Femur (tissue), 1 donor: ENCODE measurements at places on chromosomes 2 and 18.

GRCh38 chr2:26337298-26337697 lies 8.6 kb upstream of the SELENOI start:
- DNase-seq: no peak

DNA sequence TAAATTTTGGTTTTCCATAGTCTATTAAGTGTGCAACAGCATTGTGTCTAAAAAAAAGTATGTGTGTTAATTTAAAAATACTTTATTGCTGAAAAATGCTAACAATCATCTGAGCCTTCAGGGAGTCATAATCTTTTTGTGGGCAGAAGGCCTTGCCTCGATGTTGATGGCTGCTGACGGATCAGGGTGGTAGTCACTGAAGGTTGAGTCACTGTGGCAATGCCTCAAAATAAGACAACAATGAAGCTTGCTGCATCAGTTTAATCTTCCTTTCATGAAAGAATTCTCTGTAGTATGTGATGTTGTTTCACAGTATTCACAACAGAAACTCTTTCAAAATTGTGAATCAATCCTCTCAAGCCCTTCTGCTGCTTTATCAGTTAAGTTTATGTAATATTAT lies 31.3 kb downstream of the HDHD2 start:
- DNase-seq: no peak

DNA sequence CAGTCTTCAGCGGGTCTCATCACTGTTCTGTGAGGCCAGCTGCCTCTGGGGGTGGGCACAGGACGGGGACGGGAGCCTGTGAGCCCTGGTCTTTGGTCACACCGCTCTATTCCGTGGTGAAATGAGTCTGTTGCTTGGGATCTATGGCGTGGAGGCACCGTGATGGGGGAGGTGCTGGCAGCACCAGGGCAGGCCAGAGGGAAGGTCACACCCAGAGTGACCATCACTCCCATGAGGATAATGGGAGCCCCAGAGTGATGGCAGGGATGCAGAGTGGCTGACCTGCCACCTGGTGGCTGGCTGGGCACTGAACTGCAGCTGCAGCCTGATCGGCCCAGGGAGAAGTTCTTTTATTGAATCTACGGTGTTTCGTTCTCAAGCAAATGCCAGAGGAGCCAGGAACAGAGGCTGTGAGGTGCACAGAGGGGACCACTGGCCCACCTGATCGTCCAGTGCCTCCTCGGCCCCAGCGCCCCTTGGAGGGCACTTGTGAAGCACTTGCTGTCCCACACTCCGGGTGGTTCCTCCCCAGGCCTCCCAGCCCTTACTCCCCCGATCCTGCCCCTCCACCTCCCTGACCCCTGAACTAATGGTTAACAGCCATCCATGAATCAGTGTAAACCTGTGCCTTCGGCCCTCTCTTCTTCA lies 17.9 kb downstream of the KCNIP3 start:
- DNase-seq: no peak

- DNase-seq: no peak
Observed at GRCh38 chr2:187873132-187873531, 318.9 kb upstream of the TFPI start.

GRCh38 chr18:60880184-60880583 lies 453.0 kb upstream of the CDH20 start:
- no peak for DNase-seq

DNA sequence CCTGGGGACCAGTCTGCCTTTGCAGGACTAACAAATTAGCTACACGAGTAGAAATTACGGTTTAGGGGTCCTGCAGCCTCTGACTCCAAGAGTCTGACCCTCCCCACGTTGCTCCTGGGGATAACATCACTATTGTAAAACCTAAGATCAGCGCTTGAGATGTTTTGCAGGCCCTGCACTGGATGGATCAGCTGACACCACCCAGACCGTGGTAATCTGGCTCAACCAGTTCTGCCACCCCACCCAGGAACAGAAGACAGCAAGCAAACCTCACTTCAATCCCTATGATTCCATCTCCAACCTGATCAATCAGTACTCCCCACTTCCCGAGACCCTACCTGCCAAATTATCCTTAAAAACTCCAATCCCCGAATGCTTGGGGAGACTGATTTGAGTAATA lies 31.7 kb downstream of the NGEF start:
- no peak for DNase-seq

DNA sequence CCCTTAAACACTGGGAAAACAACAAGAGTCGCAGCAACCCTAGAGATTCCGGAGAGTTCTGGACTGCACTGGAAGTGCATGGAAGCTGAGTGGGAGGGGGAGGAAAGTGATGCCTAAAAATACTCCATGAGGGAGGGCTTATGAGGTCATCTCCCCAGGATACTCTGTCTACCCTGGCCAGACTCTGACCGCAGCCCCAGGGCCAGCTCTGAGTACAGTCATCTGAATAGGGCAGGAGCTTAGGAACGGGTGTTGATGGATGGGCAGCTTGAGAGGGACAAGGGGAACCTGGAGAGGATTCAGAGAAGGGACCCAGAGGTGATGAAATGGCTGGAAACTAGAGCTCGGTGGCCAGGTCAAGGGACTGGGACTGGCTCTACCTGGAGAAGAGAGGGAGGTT lies 79.3 kb upstream of the IGFBP5 start:
- DNase-seq: peak; percentile 64

- peak; percentile 89 for DNase-seq
Observed at GRCh38 chr2:42974721-42975717, 182.6 kb upstream of the HAAO start.

DNA sequence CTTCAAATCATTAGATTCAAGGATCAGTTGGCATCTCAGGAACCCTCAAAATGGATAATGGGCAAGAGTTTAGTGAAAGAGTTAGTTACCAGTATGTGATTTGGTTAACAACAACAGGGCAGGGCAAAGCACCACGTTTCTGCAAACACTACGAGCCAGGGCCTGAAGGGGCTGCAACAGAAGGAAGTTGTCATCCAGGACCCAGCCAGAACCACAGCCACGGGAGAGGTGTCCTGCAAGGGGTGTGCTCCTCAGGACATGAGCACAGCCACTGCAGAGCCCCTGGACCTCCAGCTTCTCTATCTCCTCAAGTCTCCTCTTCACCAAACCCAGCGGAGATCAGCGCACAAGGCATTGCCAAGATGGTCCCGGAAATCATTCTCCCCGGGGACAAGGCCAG lies 173.3 kb upstream of the PIEZO2 start:
- DNase-seq: no peak

DNA sequence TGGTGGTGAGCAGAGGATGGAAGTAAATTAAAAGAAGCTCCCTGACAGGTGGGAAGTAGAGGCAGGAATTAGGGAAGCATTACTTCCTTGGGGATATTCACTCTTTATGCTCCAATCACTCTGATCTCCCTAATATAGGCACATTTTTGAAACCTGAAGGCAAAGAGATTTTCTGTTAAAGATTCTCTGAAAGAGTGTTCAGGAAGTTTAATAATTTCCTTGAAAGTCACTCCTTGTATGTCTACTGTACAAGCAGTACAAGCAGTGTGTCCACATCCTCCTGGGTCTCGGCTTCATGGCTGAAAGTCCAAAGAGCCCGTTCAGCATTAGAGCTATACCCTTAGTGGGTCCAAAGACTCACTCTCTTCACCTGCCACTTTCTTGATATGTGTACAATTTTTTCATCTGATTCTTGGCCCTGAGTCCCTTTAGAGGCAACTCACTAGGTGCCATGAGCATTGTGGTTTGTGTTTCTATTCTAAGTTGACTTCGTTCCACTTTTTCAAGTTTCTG lies 60.2 kb downstream of the AAK1 start:
- DNase-seq: no peak

GRCh38 chr18:63676526-63677323 lies 15.0 kb upstream of the SERPINB3 start:
- no peak for DNase-seq

DNA sequence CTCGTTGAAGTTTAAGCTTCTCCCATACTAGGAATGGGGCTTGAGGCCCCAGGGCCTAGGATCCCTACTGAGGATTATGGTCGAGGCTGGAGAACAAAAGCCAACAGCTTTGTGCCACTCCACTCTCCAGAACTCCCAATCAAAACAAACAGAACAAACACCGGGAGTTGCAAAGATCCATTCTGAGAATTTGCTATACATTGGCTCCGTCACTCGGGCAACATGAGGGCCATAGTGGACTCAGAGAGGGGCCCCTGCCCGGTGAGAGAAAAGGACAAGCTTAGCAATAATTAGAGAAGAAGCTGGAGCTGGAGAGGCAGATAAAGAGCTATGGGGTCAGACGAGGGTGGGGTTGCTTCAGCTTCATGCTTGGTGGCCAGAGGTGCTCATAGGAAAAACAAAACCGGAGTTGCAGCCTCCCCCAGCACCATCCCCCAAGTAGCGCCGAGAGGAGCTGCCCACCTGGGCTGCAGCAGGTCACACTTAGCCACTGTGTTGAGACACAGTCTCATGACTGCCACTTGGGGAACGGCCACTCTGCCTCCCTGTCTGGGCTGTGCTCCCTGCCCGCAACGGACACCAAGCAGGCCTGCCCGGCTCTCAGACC lies 142.3 kb upstream of the HAAO start:
- DNase-seq: peak; percentile 11

- no peak for DNase-seq
Observed at GRCh38 chr2:207226671-207227061, 60.9 kb upstream of the KLF7 start.

GRCh38 chr2:209348433-209348832 lies 75.4 kb upstream of the MAP2 start:
- DNase-seq: no peak

DNA sequence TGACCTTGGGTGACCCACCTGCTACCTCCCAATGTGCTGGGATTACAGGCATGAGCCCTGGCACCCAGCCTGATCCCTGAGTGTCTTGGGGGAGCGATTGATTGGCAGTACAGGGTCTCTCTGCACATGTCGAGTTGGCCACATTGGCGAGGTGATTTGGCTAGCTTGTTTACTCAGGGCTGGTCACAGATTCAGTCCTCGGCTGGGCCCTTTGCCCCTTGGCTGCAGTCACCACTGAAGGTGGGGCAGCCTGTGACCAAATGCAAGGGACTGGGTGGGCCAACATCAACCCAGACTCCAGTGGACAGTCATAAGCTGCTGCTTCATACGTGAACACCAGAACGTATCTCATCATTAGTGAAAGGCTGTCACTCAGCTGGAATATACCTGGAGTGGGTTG lies 114.9 kb downstream of the ZNF532 start:
- no peak for DNase-seq

- DNase-seq: no peak
Observed at GRCh38 chr2:6881046-6881445, 3.5 kb downstream of the RSAD2 start.

DNA sequence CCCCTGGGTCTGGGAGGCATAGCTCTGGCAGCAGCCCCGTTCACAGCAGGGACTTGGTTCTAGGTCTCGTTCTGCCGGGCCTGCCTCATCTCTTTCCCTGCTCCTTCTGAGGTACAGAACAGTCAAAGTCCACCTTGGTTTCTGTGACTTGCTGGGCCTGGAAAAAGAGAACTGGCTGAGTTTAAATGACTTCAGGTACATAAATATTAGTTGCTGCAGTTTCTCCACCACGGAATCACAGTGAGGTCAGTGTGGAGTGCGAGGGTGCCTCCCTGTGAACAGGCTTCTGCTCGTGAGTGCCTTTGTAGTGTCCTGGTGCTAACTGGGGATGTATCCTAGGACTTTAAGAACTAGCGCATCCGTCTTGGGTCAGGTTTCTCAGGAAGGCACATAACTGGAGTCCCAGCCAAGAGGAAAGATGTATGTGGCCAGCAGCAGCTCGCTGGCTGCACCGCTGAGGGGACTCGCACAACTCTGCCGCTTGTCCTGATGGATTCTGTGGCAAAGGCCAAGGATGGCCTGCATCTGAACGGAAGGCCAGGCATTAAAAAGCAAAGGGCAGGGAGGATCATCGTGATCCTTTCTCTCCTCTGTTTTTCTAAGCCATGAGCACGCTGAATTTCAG lies 188.6 kb downstream of the SH3RF3 start:
- DNase-seq: peak; percentile 58

- DNase-seq: no peak
Observed at GRCh38 chr2:176508984-176509740, 239.9 kb downstream of the MTX2 start.

GRCh38 chr2:61465045-61465444 lies 5.8 kb downstream of the USP34 start:
- DNase-seq: no peak

- no peak for DNase-seq
Observed at GRCh38 chr2:175684466-175684865, 317.6 kb downstream of the LNPK start.

DNA sequence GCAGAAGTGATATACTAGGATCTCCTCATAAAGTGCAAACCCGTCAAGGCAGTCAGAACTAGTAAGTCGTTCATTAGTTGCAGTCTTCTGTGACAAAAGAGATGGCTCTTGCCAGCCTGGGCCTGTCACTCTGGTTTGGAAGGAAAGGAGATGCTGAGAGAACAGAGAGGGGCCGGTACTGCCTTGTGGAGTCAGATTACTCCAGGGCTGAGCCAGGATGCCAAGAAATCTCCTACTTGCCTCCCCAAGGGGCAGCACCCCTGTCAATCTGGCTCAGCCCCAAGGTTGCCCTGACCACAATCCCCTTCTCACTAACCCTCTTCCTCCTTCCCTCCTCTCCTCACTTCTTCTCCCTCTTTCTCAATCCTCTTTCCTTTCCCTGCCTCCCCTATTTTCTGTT lies 62.9 kb upstream of the ASPRV1 start:
- DNase-seq: no peak

DNA sequence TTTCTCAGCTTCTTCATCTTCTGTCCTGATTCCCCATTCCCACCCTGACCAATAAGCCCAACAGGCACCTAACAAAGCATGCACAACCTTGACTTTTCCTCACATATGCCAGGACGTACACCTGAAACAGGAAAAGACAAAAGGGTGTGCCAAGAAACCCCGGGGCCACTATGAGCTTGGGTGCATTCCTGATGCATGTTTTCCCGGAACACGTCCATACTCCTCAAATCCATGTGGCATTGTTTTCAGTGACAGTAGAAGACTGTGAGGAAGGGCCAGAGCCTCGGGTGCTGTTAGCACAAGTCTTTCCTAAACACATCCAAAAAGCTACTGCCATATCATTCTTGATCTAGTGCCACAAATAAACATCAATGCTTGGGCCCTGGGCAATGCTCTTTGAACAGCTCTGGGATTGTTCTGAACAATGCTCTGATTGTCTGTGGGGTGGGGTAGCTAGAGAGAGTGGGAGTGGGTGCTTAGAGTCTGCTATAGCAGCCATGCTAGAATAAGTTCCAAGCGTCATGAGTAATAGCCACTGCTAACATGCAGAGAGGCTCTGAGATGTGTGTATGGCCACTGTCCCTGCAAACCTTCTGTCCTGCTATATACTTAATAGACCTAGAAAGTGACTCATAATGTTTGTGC lies 181.7 kb upstream of the CRIM1 start:
- no peak for DNase-seq
